ENCODE measurements at places on chromosomes 3 and 15.

- no peak for DNase-seq
Measured at GRCh38 chr15:79965846-79966630, 5.0 kb downstream of the BCL2A1 start.

- DNase-seq = peak; percentile 47
Measured at GRCh38 chr3:112128843-112129727, 4.0 kb downstream of the GCSAM start.

GRCh38 chr15:89378296-89379151 lies 43.9 kb upstream of the POLG start:
- peak; percentile 64 for DNase-seq

DNA sequence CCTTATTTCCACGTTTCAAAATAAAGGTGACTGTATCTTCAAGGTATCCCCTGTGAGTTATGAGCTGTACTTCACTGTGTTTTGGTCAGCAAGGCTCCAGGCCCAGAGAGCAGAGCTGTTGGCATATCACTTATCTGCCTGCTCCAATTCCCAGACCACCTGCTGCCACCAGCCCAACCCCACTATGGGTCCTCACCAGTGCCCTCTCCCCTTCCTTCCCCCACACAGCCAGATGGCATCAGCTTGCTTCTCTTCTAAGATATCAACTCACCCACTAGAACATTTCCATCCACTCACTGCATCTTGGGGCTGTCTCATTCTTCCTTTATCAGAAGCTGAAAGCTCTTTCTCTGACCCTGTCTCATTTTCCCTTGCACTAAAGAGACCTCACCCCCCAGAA lies 136.9 kb upstream of the EIF1B start:
- DNase-seq = no peak

DNA sequence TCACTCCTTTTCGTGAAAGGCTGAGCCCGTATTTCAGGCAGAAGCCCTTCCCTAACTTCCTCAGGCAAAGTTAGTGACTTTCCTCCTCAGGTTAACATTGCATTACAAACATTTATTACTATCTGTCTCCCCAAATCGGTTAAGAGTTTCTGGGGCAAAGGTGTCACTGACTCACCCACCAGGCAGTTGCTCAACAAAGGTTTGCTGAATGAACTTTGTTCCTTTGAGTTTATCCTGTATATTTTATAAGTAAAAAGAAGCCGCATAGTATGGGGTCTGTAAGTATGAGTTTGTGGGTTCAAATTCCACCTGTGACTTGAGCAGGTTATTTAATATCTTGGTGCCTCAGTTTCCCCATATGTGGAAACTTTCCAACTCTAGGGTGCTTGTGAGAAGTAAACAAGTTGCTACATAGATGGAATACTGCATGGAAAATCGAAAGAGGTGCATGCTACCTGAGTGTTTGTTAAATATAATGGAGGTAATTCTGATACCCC lies 177.7 kb downstream of the THRB start:
- DNase-seq = no peak

GRCh38 chr3:10149226-10149625 lies 7.6 kb downstream of the VHL start:
- DNase-seq = no peak

- peak; percentile 12 for DNase-seq
Measured at GRCh38 chr15:74022706-74023470, 28.4 kb downstream of the PML start.

DNA sequence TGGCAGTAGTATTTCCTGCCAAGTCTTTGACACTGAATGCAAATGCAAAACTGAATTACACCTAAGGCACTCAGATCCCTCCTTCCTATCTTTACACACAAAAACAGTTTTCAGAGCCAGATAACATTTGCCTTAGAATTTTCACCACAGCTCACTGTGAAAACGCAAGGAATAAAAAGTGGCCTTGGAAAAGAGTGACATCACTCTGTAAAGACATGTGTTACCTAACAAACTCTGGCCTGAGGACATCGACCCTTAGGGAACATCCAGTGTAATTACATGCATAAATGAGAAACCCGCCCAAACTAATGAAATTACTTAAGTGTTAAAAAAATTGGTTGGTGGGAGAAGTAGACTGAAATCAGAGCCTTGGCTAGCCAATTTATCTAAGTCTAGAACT lies 88.9 kb downstream of the PLOD2 start:
- no peak for DNase-seq

- no peak for DNase-seq
Measured at GRCh38 chr15:61545763-61546162, 316.7 kb upstream of the RORA start.

DNA sequence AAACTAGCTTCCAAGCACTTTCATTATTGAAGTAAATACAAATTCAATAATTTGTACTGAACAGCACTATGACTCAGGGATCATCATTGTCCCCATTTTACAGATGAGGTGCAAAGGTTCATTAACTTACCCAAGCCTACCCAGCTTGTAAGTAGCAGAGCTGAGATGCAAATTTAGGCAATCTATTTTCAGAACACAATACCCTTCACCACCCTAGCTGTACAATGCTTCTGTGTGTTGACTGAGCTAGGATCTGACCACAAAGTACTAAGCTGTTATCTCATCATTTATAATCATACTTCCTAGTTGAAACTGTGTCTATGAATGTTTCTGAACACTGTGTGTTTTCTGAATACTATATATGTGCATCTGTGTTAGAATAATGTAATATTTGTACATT lies 3.2 kb upstream of the ILDR1 start:
- DNase-seq = no peak

GRCh38 chr15:50697109-50697797 lies 10.7 kb upstream of the TRPM7 start:
- no peak for DNase-seq

DNA sequence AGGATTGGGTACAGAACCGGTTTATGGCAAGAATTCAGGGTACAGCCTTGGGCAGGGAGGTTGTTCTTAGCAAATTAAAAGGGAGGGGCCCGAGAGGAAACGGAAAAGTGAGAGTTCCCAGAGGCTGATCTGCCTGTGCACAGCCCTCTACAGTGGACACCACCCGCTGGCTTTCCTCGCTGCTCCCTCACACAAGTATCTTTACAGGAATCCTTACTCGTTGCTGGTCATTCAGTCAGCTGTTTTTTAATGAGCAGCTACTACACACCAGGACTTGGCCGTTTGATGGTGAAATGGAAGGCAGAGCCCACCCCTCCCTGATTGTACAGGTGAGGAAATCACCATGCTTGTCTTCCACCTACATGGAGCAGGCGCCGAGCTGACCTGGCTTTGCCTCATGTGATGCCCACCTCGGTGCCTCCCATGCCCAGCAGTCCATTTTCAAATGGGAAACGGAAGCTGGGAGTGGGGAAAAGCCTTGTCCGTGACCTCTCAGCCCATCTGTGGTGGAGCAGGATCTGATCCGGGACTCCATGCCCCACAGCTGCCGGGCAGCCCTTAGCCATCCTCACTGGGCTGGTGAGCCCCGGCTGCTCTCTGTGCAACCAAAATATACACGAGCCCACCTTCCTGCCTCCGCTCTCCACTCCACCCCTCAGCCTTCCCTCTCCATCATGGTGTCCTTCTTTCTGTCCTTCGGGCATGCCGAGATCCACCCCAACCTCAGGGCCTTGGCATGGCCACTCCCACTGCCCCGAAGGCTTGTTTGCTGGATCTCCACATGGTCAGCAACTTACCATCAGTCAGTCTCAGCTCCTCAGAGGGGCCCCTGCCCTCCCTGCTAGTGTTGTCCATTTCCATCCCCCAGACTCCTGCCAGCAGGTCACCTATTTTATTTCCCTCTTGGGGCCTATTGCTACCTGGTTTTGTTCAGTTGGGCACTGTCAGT lies 33.3 kb upstream of the FGD5 start:
- no peak for DNase-seq

GRCh38 chr3:195255176-195255500 lies 15.8 kb downstream of the XXYLT1 start:
- peak; percentile 25 for DNase-seq

DNA sequence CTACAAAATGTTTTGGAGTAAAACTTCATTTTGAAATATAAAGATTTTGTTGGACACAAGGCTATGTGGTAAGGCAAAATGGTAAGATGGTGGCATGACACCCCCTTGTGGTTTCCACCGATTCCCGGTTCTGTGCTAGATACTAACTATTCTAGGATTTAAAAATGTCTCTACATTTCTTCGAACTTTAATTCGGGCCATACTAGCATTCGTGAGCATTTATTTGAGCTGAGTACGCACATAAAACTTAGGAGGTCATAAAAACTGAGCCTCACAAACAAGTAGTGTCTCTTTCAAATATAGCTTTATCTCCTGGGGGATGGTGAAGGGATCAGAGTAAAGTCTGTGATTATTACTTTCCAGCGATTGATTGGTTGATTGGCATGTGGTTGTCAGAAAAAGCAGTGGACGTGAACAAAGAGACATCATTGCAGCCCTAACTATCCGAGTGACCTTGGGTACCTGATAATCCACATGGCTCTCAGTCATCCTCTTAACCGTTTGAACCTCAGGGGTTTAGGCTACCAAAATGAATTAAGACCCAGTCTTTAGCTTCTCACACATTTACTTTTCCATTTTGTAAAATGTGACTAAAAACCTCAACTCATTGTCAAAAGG lies 1.1 kb upstream of the ZNF639 start:
- DNase-seq = no peak

Data from activated T-cell treated with anti-CD3 and anti-CD28 coated beads, Interleukin-2, amount 50 U/mL, for 24 hours (primary cell).